Activated CD8-positive, alpha-beta memory T cell treated with anti-CD3 and anti-CD28 coated beads, Interleukin-2, amount 10 ng/mL, durations not matched to agents 7 days and 5 days (primary cell): ENCODE measurements at places on chromosomes 3 and 15. TPM values are rescaled to one million over a fixed set of nuclear protein-coding genes. Genes with fewer than 3 reads are reported as not detected.

GRCh38 chr3:16319307-16319706, 54.3 kb downstream of the OXNAD1 start:
- H3K27me3 ChIP-seq, result no peaks in the 10 kb centered on the region
- peak overlapping the region; percentile 74 for H3K27ac ChIP-seq
- H3K4me1 ChIP-seq, result peaks cover 59% of the 10 kb centered on the region
- DNase-seq, result peak; percentile 92
- peaks cover 74% of the 10 kb centered on the region for H3K36me3 ChIP-seq

DNA sequence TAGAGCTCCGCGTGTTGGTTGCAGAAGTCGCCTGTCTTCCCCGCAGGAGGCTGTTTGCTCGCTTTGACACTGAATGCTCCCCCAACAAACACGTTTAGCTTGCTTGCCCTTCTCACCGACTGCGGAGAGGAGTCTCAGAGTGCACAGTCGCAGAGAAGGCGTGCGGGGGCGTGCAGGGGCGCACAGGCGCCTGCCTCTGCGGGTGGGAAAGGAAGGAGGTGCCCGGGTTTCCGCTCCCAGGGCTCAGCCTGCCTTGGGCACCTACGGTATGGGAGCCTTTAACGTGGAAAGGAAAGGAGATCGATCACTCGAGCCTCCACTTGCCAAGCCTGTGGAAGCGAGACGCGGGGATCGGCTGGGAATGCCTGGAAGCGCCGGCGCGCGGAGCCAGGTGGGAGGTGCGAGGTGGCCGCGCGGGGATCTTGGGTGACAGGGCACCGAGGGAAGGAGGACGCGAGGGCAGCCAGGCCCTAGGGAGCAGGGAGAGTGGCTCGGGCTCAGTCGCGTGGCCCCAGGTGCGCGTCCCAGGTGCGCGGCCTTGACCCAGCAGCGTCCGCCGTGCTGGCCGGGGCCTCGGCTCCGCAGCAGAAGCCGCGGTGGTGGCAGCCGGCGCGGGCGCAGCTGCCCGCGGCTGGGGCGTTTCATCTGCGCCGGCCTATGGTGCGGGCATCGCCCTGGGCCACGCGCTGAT, at the start of gene FAN1:
Gene FAN1 (plus strand): TSS at position 419 of the 691 bp plus-strand sequence. CDS start 749 bp downstream, outside the sequence.
- peak within 1 kb of the TSS; percentile 84 for H3K4me3 ChIP-seq
- peaks cover 6% of the 10 kb centered on the region for H3K36me3 ChIP-seq
- H3K27me3 ChIP-seq, result peaks cover 5% of the 10 kb centered on the region
- peak; percentile 83 for DNase-seq
- peak within 1 kb of the TSS; percentile 65 for H3K27ac ChIP-seq

HDGFL3 gene
- total RNA-seq, result 91.0 TPM

DNA sequence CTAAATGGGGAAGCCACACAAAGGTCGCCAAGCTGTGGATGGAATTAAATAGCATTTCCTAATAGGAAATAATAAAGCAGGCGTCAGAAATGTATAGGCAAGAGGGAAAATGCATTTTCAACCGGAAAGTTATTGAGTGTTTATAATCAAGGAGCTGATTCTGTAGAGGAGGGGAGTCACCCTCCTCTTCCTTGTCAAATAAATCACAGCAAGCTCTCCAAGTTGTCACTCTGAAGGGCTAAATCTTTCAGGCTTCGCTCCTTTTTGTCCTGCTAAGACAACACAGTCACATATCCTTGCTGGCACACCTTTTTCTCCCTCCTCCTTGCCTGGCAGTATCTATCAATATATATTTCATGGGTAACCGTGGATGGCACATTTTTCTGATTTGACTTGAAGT, 338.4 kb downstream of the SATB1 start:
- no peak overlapping the region for H3K4me3 ChIP-seq
- peaks cover 10% of the 10 kb centered on the region for H3K4me1 ChIP-seq
- peaks cover 26% of the 10 kb centered on the region for H3K27me3 ChIP-seq
- no peaks in the 10 kb centered on the region for H3K36me3 ChIP-seq
- no peak for DNase-seq

GRCh38 chr3:132378048-132378762, 39.1 kb upstream of the DNAJC13 start:
- H3K27ac ChIP-seq, result no peak overlapping the region
- DNase-seq, result no peak
- no peaks in the 10 kb centered on the region for H3K36me3 ChIP-seq
- no peak overlapping the region for H3K4me3 ChIP-seq
- no peaks in the 10 kb centered on the region for H3K4me1 ChIP-seq
- peaks cover 25% of the 10 kb centered on the region for H3K27me3 ChIP-seq

DNA sequence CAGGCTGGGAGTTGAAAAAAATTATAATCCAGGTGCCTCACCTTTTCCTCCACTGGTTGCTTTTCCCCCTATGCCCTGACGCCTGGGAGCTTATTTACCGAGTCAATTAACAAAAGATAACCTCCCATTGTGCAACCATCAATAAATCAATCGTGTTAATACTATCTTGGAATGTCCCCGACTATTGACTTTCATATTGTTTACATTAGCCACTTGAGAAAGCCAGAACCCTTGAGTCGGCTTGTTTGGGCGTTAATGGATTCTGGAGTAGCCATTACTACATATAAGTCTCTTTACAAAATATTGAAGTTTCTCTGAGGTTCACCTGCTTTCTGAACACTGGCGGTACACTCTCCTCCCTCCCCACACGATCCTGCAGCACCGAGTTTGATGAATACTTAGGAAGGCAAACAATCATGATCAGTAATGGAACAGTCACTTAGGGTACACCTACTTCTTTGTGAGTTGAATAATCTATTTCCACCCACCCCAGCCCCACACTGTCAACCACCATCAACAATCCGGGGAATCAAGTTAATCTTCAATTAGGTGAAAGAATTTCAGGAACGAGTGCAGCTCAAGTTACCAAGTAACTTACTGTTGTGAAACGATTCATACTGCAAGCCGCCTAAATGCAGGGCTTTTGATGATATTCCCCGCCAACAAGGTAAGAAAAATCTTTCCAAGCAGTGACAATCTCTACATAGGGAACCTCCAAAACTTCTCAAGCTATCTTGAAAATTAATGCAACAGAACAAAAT, 159.3 kb upstream of the NR2F2 start:
- H3K4me1 ChIP-seq, result no peaks in the 10 kb centered on the region
- no peak for DNase-seq
- no peaks in the 10 kb centered on the region for H3K36me3 ChIP-seq
- H3K27ac ChIP-seq, result no peak overlapping the region

GRCh38 chr15:43105077-43105736, 631 bp downstream of the UBR1 start:
- DNase-seq, result peak; percentile 55
- H3K27ac ChIP-seq, result peak overlapping the region; percentile 96
- peaks cover 47% of the 10 kb centered on the region for H3K4me1 ChIP-seq
- H3K27me3 ChIP-seq, result peaks cover 3% of the 10 kb centered on the region
- H3K4me3 ChIP-seq, result peak overlapping the region; percentile 97
- H3K36me3 ChIP-seq, result peaks cover 32% of the 10 kb centered on the region

GRCh38 chr3:189235214-189235613, 63.4 kb downstream of the TPRG1 start:
- H3K4me3 ChIP-seq, result no peak overlapping the region
- no peaks in the 10 kb centered on the region for H3K27me3 ChIP-seq
- no peak for DNase-seq
- peaks cover 1% of the 10 kb centered on the region for H3K36me3 ChIP-seq
- peaks cover 16% of the 10 kb centered on the region for H3K4me1 ChIP-seq

- no peak overlapping the region for H3K27ac ChIP-seq
- H3K36me3 ChIP-seq, result no peaks in the 10 kb centered on the region
- no peak overlapping the region for H3K4me3 ChIP-seq
- DNase-seq, result no peak
These were observed 32.1 kb upstream of the NUDT16 start for GRCh38 chr3:131349454-131349853.

ZNF774 gene
- total RNA-seq, result 2.1 TPM

- H3K4me3 ChIP-seq, result no peak overlapping the region
- H3K36me3 ChIP-seq, result peaks cover 10% of the 10 kb centered on the region
- peaks cover 8% of the 10 kb centered on the region for H3K4me1 ChIP-seq
- H3K27me3 ChIP-seq, result no peaks in the 10 kb centered on the region
These were observed 10.0 kb downstream of the ABHD2 start for GRCh38 chr15:89098281-89098680.

DNA sequence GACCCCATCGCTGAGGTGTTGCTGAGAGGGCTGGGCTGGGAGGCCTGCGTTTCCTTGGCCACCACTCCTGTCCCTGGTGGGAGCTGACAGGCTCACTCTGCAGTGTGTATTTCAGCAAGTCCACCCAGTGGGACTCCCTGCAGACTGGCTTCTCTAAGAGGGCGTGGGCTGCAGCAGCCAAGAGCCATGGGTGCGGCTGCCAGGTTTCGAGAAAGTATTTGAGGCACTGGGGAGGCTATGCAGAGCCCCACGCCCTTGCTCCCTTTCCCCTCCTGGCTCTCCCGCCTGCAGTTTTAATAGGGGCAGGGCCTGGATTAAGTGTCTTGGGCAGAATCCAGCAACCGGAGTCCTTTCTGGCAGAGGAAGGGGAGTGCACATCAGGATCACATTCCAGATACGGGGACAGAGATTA, 242.1 kb downstream of the THSD4 start:
- no peaks in the 10 kb centered on the region for H3K36me3 ChIP-seq
- no peak overlapping the region for H3K27ac ChIP-seq
- no peaks in the 10 kb centered on the region for H3K4me1 ChIP-seq
- no peak overlapping the region for H3K4me3 ChIP-seq
- peaks cover 3% of the 10 kb centered on the region for H3K27me3 ChIP-seq

- H3K27me3 ChIP-seq, result no peaks in the 10 kb centered on the region
- no peaks in the 10 kb centered on the region for H3K4me1 ChIP-seq
- no peak overlapping the region for H3K4me3 ChIP-seq
- H3K27ac ChIP-seq, result no peak overlapping the region
These were observed 111.1 kb downstream of the FMN1 start for GRCh38 chr15:33083232-33084081.

DNA sequence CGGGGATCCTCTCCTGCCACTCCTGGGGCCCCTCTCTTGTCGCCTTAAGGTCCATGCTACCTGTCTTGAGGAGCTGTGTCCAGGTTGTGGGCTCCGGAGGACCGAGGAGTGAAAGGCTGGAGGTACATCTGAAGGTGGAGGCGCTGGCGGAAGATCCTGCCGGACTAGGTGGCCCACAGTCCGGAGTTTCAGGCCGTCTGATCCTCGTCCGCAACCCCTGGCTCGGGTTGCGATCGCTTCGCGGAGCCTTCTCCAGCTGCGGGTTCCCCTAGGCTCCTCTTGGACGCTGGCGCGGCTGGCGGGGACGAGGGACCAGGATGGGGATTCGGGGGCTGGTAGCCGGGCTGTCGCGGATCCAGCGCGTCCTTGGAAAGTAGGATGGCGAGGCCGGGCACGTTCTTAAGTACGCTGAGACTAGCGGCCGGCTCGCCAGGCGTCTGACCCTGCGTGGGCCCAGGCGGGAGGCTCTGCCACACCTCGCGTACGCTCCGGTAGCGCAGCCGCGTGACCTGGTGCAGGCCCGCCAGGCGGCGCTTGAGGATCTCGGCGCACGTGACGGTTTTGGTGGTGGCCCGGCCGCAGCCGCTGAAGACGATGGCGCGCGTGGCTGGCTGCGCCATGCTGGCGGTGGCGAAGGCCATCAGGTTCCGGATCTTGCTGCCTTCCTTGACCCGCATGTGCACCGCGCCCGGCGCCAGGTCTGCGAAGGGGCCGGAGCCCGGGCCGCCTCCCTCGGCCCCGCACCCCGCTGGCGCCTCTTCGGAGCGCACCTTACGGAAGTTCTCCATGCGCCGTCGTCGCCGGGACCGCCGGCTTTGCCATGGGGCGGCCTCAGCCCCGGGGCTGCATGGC, 550 bp downstream of the RPP25 start:
- DNase-seq, result peak; percentile 70
- peaks cover 40% of the 10 kb centered on the region for H3K4me1 ChIP-seq
- H3K27ac ChIP-seq, result no peak overlapping the region
- no peaks in the 10 kb centered on the region for H3K36me3 ChIP-seq

- H3K36me3 ChIP-seq, result no peaks in the 10 kb centered on the region
- H3K4me3 ChIP-seq, result no peak overlapping the region
- peaks cover 14% of the 10 kb centered on the region for H3K27me3 ChIP-seq
- DNase-seq, result no peak
These were observed 73.3 kb downstream of the SYNPR start for GRCh38 chr3:63351159-63352007.

GRCh38 chr15:39191871-39192291, 389.0 kb upstream of the THBS1 start:
- no peak overlapping the region for H3K27ac ChIP-seq
- no peak for DNase-seq
- H3K4me1 ChIP-seq, result no peaks in the 10 kb centered on the region
- no peaks in the 10 kb centered on the region for H3K36me3 ChIP-seq
- H3K4me3 ChIP-seq, result no peak overlapping the region

DNA sequence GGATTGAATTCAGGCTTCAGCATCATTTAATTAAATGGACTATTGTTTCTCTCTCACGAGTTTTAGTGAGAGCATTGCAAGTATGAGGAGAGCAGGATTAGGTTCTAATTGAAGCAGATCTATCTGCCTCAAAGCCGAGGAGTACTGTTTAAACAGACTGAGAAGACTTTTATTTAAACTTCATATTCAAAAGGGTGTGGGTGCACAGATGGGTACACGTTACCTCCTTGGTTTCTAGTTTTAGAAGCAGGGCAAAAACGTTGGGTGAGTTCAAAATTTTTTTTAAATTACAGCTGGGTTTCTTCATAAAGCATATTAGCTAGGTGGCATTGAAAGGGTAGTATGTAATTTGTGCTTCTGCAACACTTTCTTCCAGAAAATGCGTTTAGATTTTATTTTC, 26.5 kb upstream of the CLRN1 start:
- H3K4me3 ChIP-seq, result no peak overlapping the region
- H3K4me1 ChIP-seq, result peaks cover 4% of the 10 kb centered on the region
- H3K27ac ChIP-seq, result no peak overlapping the region
- DNase-seq, result no peak

- H3K36me3 ChIP-seq, result no peaks in the 10 kb centered on the region
- no peak overlapping the region for H3K27ac ChIP-seq
- H3K4me3 ChIP-seq, result no peak overlapping the region
- no peaks in the 10 kb centered on the region for H3K27me3 ChIP-seq
- peaks cover 5% of the 10 kb centered on the region for H3K4me1 ChIP-seq
These were observed 109.2 kb upstream of the STT3B start for GRCh38 chr3:31423482-31423881.

MINDY2 gene
- total RNA-seq, result 12.0 TPM

- no peak for DNase-seq
- H3K27ac ChIP-seq, result no peak overlapping the region
- peaks cover 30% of the 10 kb centered on the region for H3K27me3 ChIP-seq
- H3K4me1 ChIP-seq, result peaks cover 11% of the 10 kb centered on the region
These were observed 3.6 kb downstream of the CLEC3B start for GRCh38 chr3:45029661-45030060.

DNA sequence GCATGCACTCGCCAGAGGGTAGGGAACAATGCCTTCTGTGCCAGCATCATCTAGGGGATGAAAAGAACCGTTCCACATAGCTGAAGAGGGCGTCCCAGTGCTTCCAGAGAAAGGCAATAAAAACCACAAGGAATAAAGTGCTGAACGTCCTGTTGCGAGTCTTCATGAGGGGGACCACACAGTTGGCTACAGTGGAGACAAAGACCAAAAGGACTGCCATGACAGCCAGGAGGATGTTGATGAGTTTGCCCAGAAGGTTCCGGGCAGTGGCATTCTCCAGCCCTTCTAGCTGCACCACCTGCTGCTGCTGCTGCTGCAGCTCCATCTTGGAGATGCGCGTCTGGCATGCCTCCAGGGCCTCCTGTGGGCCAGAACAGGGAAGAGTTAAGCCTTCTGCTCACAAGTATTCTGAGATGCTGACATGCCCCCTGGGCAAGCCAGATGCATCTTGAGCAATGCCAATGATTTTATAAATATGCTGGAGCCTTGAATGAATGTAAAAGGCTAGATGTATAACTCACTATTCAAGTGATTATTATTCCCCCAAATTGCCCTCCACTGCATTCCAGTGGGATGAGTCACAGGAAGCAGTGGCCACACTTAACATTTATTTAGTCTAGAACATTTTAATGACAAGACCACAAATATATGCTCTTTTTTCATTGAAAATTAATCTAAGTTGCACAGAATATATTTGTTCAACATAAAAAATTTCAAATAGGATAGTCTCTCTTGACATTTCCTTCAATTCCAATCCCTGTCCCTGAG, 45.1 kb upstream of the PLXND1 start:
- no peak overlapping the region for H3K27ac ChIP-seq
- no peak overlapping the region for H3K4me3 ChIP-seq
- peaks cover 2% of the 10 kb centered on the region for H3K4me1 ChIP-seq
